ENCODE measurements at places on chromosomes 7 and 10.
A peak's percentile ranks its signal among the peaks of the same experiment; 100 is the strongest.

DNA sequence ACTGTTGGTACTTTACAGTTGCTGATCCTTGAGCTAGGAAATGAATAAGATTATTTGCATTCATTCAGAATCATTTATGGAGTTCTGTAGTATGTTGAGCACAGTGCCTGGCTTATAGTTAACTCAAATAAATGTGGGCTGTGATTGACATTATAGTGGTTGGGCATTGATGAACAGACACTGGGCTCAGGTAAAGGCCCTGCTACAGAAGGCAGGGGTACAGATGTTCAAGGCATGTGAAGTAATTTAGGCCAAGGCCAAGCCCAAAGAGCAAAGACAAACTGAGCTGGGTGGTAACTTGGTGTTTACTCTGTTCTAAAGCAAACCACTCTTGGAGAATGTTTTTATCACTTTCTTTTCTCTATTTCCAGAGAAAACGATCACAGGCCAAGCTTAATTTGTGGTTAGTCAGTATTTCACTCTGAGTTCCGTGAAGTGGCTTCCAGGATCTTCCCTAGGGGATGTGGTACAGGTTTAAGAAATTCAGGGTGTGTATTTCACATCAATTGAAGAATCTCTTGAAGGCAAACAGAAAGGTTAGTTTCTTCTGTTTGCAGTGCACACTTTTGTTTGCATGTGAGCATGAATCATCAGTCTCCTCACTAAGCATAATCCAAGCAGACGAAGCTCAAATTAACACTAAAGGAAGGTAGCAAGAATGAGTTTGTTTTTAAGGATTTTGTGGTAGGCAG lies 113.9 kb upstream of the PRR15 start:
- no peak for DNase-seq

DNA sequence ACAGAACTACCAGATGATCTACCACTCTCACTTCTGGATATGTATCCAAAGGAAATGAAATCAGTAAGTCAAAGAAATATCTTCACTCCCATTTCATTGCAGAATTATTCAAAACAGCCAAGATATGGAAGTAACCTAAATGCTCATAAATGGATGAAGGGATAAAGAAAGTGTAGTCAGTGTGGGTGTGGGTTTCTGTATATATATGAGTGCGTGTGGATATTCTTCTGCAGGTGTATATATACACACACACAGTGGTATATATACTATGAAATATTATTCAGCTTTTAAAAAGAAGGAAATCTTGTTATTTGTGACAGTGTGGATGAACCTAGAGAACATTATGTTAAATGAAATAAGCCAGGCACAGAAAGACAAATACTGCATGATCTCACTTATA lies 48.7 kb downstream of the IMMP2L start:
- no peak for DNase-seq

- no peak for DNase-seq
Observed at GRCh38 chr7:148485618-148486017, 104.9 kb upstream of the C7orf33 start.

DNA sequence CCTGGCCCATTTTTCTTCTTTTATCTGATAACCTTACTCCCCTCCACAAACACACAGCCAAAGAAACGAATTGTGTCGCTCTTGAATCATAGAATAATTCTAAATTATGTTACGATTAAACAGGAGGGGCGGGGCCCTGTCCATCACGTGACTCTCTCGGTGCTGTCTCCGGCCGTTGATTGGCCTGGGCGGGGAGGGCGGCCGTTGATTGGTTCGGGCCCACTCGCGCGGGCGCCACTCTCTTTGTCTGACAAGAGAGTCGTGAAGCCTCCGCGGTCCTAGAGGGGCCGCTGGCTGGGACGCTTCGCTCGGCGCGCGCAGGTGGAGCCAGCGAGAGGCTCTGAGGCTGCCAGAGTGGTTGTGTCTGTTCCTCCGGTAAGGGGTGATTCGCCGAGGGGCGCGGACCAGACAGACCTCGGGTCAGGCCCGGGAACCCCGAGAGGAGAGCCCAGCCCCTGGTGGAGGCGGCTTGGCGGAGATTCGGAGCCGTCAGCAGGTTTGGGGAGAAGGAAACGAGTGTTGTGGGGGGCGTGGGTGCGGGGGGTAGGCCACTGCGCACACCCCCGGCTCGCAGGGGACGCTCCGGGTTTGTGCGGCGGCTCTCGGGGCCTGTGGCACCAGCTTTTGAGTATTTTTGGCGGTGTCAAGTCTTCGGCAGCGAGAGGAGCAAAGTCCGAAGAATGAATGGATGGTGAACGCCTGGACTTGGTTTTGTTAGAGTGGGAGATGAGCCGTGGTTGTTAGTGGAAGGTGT lies at the start of gene ZNF789:
Gene ZNF789 (plus strand): TSS at position 330 of the 754 bp plus-strand sequence. CDS start 3,567 bp downstream, outside the sequence.
- peak; percentile 99 for DNase-seq

DNA sequence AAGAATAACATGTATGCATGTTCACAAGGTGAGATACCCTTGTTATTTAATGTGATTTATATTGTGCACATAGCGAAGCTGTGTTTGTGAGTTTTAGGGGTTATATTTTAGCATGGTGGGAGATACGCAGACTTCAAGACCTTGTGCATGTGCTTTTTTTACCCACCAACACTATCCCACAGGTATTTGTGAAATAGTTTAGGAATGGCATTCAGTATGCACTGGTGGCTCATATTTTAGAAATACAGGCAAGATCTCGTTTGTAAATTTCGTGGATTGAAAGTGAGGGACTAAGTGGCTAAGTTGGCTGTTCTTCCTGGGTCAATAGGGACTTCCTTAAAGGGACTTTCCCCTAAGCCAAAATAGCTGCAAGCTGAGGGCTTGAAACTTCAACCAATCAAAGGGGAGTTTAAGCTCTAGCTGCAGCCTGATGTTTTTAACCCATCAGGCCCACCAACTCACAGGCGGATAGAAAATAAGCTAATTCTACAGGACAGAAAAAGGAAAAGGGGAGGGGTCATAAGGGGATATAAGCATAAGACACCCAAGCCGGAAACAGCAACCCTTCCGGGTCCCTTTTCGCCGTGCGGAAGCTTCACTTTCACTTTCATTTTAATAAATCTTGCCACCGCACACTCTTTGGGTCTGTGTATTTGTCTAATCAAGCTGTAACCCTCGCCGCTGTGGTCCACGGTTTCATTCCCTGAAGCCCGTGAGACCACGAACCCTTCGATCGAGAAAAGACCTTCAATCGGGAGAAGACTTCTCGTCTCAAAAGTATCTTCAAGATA lies 291.0 kb downstream of the GPR158 start:
- DNase-seq: no peak

- DNase-seq: no peak
Observed at GRCh38 chr7:107049480-107049879, 5.0 kb downstream of the PRKAR2B start.

DNA sequence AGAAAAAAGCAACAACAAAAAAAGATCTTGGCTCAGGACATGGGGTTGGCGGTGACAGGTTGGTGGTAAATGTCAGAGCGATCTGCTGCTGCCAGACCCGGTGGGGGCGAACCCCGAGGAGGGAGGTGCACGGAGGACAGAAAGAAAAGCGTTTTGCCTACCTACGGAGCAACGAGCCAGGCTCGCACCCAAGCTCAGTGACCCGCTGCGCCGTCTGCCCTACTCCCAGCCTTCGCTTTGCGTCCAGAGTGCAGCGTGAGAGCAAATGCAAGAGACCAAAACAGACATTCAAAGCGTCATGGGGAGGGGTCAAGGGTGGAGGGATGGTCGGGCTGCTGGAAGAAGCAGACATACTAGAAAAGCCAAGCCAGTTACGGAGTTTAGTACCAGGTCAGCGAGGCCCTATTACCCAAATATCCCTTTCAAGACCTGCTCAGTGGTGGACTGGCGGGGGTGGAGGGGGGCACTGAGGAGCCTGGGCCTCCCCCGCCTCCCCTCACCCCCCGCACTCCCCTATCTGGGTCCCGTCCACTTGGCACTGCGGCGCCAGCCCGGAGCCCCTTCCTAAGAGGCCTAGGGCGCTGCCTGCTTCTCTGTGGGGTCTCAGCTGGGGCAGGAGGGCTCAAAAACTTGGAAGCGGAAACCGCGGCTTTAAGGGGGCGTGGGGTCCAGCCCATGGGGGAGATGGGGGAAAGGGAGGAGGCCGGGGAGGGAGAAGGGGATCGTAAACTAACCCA lies 66.9 kb downstream of the SLC29A4 start:
- DNase-seq: no peak

DNA sequence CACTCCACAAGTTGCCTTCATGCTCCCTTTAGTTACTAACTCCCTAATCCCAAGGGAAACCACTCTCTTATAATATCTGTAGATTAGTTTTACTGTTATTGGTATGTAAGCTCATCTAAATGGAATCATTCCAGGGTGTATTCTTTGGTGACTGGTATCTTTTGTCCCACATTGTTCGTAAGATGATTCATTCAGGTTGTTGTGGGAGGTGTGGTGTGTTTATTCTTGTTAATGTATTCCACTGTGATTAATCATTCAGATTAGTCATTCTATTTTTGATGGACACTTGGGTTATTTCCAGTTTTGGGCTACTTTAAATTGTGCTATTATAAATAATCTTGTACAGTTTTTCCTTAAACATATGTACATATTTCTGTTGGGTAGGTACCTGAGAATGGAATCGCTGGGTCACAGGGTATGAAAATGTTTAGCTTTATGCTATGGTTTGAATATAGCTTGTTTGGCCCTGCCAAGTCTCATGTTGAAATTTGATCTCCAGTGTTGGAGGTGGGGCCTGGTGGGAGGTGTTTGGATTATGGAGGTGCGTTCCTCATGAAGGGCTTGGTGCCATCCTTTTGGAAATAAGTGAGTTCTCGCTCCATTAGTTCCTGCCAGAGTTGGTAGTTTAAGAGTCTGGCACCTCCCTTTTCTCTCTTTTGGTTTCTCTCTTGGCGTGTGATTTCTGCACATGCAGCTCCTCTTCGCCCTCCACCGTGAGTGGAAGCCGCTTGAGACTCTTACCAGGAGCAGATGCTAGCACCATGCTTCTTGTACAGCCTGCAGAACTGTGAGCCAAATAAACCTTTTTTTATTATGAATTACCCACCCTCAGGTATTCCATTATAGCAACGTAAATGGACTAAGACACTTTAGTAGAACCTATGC lies 13.8 kb downstream of the BTRC start:
- no peak for DNase-seq

DNA sequence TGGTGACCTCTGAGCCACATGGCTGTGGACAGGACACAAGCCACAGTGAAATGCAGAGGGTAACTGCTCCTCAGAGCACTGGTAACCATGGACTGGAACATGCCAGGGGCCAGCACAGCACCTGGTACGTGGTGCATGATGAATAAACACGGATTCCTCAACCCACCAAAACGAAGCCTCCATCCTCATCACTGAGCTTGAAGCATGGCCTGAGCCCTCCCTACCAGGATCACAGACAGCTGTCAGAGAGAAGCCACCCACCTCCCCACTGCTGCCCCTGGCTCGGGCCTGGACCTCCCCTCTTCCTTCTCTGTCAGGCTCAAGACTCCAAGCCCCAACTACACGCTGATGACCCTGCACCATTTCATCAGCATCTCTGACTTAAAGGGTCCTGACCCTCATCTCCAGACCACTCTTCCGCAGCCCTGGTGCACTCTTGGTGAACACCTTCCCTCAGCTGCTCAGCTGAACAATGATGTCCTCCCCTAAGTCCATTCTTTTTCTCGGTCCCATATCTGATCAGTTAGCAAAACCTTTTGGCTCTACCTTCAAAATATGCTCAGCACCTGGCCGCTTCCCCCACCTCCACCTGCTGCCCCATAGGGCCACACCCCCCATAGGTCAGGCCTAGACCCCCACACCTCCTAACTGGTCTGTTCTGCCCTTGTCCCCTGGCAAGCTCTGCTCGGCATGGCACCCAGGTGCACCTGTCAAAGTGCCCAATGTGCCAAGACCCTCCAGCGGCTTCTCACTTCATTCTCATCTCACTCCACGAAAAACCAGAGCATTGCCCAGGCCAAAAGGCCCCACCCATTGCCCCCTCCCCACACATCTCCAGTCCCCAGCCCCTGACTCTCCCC lies 141.1 kb downstream of the MAPK8 start:
- no peak for DNase-seq

DNA sequence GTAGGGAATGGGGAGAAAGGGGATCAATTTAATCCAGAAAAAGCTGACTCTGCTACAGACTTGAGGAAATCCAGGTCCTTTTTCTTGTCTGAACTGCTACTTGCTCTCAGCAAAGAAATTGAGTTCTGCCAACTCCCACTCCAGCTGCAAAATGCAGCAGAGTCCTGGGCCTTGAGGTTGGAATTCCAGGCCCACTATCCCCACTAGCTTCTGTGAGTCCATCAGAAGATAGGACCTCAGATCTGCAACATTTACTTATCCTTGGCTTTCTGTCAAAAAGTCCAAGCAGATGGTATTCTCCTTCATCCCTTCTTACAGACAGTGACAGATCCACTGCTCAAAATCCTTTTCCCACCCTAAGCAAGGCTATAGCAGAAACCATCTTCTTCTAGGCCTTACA lies 219.2 kb downstream of the ARHGAP12 start:
- DNase-seq: no peak

DNA sequence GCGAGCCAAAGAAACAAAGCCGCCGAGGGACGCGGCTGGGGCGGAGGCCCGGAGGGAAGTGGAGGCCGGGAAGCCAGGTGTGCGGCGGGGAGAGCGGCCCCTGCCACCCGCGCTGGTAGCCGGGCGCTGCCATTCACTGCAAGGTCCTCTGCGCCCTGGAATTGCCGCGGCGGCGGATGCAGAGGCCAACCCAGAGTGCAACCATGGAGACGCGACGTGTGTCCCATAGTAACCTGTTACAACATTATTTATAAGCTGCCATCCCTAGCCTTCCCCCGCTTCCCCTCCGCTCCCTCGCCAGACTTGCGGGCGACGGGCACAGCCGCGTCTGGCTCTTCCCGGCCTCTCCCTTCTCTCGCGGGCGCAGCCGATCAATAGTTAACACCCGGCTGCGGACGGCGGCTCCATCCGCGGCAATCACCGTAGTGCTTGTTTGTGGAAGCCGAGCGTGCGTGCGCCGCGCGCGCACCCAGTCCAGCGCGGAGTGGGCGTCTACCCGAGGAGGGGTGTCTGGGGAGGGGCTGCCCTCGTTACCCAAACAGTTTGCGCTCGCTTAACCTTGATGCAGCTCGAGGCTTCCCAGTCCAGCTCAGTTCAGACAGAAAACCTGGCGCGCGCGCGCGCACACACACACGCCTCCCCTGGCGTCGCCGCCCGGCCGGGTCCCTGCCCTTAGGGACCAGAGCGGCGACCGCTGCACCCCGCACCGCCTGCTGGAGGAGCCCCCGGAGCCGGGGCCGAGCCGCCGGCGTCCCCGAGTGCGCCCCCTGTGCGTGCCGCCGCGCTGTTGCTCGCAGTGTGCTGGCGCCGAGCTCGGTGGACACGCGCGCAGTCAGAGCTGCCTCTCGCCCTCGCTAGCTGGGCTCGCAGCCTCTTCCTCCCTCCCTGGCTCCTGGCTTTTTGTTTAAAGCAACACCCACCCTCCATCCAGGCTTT lies 165.4 kb upstream of the DPP6 start:
- no peak for DNase-seq

All from T-cell (primary cell).